ENCODE measurements at places on chromosomes 2 and 18. TPM values are rescaled to one million over a fixed set of nuclear protein-coding genes. Genes with fewer than 3 reads are reported as not detected.

DNA sequence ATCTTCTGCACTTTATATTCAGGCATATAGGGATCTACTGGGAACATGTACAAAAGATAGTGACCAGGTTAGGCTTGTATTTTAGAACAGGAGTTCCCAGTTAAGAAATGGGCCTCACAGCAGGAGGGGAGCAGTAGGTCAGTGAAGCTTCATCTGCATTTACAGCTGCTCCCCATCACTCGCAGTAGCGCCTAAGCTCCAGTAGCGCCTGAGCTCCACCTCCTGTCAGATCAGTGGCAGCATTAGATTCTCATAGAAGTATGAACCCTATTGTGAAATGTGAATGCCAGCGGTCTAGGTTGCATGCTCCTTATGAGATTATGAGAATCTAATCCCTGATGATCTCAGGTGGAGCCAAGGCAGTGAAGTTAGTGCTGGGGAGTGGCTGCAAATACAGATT, 224.4 kb upstream of the CYRIA start:
- DNase-seq = no peak

The LRRTM4 gene
- not detected for total RNA-seq

- DNase-seq = no peak
Measured at GRCh38 chr2:112577756-112578155, 6.7 kb upstream of the CHCHD5 start.

GRCh38 chr2:139872032-139872431, 1091.8 kb upstream of the NXPH2 start:
- no peak for DNase-seq

The ABCG5 gene
- total RNA-seq = not detected

The RAD51AP2 gene
- total RNA-seq = not detected

- DNase-seq = no peak
Measured at GRCh38 chr2:141399270-141399669, 731.5 kb downstream of the LRP1B start.

DNA sequence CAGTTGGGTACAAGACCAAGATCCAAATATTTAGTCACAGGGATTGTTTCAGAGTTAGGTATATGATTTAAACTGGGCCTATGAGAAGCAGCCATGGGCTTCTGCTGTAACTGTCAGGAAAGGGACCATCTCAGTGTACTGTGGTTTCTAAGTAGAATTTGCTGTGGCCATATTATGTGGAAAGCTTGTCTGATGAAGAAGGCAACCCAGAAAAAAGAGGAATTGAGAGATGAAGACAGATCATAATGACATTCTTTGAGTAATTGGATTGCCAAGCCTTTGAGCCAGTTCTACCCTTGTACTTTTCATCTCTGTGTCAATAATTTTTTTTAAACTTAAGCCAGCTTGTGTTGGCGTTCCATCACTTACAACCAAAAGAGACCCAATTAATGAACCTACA, 259.6 kb downstream of the NUP35 start:
- no peak for DNase-seq

The KCNJ13 gene
- not detected for total RNA-seq

- no peak for DNase-seq
Measured at GRCh38 chr2:175049661-175050060, 44.5 kb upstream of the CHN1 start.

The PSTPIP2 gene
- 13.3 TPM for total RNA-seq

The UPP2 gene
- total RNA-seq = not detected

DNA sequence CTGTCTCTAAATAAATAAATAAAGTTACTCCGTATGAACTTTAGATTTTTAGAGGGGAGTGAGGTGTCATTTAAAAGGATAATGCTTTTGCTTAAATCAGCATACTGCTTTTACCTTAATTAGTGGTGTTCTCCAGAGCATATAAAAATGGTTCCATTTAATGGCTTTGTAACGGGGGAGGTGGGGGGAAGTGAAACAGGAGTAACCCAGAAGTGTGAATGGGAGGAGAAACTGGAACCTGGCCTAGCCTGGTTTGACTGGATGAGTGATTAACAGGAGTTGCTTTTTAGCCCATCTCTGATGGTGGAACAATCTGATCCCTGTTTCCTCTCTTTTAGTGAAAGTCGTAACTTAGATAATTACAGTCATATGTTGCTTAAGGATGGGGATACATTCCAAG, 1.6 kb downstream of the CNDP2 start:
- DNase-seq = no peak

DNA sequence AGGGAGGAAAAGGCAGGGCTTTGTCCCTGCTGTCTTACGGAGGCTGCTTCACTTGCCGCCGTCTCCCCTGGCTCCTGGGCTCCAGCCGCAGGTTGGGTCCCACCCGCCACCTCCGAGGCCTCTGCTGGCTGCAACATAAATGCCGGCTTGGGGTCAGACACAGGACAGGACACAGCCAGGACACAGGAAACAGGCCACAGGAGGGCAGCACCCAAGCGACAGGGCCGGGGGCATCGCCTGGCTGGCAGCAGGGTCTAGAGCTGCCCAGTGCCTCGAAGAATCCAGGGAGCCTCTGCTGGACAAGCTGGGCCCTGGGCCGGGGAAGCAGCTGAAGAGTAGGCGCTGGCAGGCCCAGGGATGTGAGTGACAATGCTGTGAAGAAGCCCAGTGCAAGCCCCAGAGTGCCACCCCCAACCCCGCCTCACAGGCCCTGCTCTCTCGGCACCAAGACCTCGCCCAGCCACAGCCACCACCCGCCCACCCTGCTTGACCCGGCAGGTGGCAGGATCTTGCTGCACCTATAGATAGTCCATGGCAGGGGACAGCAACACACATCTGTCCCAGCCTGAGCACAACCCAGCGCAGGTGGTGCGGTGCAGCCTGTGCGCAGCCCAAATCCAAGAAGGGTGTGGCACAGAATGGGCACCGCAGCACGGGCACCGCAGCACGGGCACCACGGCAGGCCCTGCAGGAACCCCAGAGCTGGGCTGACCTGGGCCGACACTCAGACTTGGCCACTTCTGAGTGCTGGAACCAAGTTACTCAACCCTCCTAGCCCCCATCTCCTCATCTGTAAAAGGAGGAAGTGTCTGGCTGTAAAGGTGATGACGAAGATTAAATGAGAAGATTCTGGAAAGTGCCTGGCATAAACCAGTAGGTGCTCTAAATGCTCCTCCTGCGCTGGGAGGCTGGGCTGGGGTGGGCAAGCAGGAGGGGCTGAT, 55.6 kb downstream of the BIN1 start:
- no peak for DNase-seq

The MGAT4A gene
- 270 TPM for total RNA-seq

GRCh38 chr2:170005702-170006101, 172.2 kb upstream of the MYO3B start:
- DNase-seq = no peak
